Stimulated activated CD4-positive, alpha-beta T cell treated with anti-CD3 and anti-CD28 coated beads, Interleukin-2, amount 100 ng/mL, for 24 hours (primary cell): ENCODE measurements at places on chromosomes 7 and 10.

DNA sequence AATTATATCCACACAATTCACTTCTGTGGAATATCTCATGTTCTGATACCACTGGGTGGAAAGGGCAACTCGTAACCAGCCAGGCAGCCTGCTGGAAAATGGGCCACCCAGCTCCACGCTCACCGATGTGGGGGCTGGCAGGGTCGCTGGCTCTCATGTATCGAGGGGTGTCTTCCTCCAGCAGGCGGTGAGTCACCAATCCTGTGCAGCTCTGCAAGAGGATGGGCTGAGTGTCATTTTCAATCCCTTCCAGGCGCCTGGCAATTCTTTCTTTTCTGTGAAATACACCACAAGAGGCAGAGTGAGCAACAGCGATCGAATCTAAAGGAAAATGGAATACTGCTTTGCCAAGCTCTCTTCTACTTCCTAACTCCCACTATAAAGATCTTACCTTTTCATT is 80.1 kb downstream of the SVIL start:
- no peak for DNase-seq

DNA sequence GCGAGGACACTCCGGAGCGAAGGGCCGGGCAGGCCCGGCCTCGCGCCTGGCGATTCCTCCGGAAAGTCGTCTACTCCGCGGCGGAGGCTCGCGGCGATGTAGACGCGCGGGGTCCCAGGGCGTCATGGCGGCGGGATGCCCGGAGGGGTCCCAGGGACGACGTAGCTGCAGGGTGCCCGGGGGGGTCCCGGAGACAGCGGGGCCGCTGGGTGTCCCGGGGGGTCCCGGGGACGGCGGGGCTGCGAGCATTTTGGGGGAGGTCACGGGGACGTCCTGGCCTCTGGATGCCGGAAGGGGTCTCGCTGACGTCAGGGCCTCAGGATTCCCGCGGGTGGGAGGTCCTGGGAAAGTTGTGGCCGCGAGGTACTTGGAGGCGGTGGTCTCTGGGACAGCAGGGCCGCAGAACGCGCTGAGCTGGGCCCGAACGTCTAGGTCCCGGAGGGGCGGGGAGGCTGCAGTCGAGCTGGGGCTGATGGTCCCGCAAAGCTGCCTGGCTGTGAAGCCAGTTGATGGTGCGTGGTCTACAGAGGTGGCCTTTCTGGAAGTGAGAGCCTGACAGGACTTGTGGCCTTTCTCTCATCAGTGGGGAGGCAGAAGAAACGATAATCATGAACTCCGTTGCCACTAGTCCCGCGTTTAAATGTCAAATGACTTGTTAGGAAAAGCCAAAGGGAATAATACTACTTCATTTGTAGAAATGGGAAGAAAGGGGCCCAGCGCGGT is 637 bp downstream of the HSPA14 start:
- DNase-seq = peak; percentile 33

DNA sequence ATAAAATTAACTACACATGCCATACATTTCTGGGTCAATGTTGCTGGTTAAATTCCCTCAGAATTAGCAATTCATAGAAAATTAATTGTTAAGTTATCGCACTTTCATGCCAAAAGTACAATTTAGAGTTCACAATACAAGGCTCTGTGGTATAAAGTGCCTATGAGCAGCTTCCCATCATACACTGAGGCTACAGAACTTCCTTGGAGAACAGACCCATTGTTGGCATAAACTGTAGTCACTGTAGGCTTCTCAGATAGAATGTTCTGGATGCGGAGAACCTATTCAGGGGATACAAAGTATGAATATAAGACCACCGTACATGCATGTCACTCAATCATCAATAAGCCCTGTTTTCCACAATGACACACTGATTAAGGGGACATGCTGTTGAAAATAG is 9.0 kb upstream of the PON3 start:
- DNase-seq = no peak

- no peak for DNase-seq
Measured at GRCh38 chr10:101208543-101208942, 20.7 kb downstream of the LBX1 start.

DNA sequence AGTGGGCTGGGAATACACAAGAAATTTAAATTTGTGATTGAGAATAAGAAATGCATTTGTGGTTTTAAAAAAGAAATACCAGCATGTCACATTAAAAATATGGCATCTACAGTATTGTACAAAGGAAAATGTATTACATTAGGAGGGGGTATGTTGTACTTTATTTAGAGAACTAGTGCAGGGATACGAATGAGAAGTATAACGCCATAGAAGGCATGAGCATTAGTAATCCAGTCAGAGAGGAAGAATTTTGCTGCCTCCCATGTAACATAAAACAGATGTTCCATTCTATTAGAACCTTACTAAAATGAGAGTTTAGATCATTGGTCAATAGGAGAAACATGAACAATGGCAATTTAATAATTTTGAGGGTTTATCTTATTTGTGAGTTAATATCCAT is 182.2 kb downstream of the ADK start:
- DNase-seq = no peak

DNA sequence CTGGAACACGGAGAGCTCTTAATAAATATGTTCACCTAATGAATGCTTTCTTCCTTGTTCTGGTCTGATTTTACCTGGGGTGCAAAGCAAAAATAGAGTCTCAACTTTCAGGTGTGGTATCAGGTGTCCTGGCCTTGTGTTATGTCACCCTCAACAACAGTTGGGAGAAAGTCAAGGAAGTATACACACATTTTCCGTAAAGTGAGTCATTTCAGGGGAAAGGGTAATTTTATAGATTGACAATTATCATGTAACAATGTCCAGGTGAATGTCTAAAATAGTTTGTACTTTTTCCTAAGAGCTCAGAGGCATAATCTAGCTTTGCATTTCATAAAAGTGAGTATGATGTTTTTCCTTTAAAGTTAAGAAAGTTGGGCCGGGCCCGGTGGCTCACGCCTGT is 287.4 kb downstream of the SKIDA1 start:
- no peak for DNase-seq

- DNase-seq = peak; percentile 7
Measured at GRCh38 chr7:93890041-93890463, 501 bp downstream of the TFPI2 start.

GRCh38 chr10:34526186-34526585 is 288.9 kb downstream of the PARD3 start:
- no peak for DNase-seq

DNA sequence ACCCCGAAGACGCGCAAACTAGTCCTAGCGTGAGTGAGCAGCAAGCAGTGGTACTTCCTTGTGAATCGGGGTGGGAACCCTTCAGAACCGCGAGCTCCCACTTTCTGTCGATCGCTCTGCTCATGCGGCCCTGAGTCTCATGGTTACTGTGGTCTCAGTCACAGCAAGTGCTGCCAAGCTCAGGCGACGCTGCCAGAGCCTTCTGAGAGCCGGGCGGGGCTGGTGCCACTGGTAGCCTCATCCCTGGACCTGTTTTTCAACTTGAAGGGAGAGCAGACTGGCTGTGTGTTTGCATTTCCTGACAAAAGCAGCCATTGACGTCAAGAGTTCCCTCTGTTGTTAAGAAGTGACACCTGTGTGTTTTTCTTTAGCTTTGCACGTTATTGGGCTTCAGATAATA is 32.9 kb upstream of the BHLHA15 start:
- DNase-seq = no peak

DNA sequence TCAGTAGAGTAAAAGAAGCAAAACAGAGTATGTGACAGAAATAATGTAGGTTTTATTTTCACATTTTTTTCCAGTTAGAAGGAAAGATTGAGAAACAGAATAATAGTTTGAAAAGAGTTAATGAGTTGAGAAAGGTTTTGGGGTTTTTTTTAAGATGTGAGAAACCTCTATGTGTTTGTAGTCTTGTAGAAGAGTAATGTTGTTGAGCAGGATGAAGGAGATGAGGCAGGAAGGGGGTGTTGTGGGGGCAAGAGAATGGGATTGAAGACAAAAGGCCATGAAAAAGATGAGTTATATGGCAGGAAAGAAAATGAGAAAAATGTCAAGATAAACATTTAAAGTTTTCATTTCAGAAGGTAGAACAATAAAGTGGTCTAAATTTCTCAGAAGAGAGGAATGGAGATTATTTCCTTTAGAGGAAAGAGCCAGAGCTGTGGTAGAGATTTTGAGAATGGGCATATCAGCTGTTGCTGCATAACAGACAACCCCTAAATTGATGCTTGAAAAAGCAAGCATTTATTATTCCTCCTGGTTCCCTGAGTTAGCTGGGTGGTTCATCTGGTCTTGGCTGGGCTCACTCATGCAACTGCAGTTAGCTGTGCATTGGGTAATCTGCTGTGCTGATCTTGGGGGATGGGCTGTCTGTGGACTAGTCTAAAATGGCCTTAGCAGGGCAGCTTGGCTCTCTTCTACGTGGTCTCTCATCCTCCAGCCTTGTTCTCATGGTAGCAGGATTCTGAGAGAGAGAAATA is 27.1 kb downstream of the PCGF5 start:
- no peak for DNase-seq

- peak; percentile 45 for DNase-seq
Measured at GRCh38 chr10:110774069-110775019, 97.4 kb upstream of the PDCD4 start.

DNA sequence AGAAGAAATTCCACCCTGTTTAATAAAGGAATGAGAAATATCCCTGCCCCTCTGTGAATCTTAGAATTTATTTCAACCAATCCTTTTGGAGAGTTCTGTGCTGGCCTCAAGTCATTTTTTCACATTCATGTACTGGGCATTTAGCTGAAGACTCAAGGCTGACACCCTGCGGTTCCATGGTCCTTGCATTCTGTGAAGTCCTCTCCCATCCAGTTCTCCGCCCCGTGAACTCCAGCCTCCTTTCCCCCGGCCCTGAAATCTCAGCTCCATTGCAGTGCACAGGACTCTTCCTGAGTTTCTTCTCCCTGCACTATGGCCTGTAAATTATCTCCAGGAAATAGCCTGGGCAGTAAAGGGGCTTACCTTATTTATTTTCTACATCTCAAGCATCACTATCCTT is 183.0 kb upstream of the KCND2 start:
- no peak for DNase-seq

- DNase-seq = no peak
Measured at GRCh38 chr7:25900877-25901276, 251.1 kb upstream of the NFE2L3 start.

DNA sequence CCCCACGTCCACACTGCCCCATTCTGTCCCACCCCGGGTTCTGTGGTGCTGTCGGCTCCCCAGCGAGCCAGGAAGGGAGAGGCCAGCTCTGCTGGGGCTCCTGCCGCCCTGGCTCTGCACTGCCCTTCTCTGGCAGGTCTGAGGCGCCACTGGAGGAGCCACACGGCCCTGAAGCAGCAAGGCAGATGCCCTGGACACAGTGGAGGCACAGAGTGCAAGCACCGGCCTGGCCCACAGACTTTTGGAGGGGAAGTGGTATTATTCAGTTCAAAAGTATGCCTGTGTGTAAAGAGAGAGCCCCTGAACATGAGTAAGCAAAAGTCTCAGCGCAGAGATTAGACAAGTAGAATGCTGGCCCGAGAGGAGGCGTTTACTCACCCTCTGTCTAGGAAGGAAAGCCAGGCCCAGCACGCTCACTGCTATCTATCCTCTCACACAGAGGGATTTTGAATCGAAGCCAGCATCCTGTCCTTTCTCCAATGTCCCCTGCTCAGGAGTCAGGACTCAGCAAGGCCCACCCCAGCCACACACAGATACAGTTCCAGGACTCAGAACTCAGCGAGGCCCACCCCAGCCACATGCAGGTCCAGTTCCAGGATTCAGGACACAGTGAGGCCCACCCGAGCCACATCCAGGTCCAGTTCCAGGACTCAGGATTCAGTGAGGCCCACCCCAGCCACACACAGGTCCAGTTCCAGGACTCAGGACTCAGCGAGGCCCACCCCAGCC is 115.0 kb downstream of the EGFR start:
- DNase-seq = no peak

DNA sequence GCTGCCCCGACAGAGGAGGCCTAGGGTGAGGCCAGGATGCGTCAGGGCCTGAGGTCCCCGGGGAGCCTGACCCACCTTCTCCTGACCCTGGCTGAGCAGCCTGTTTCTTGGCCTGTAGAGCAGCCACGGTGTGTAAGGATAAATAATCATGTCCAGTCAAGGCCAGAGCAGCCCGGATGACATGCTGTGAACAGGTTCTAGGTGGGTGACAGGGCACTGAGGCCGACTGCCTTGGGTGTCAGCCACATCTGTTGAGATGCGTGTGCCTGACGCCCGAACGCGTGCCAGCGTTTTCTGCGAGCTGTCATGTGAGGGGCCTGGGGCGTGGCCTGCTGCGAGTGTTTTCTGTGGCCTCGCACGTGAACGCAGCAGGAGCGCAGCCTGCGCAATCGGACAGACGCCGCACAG is 118.3 kb downstream of the FAM53B start:
- no peak for DNase-seq

DNA sequence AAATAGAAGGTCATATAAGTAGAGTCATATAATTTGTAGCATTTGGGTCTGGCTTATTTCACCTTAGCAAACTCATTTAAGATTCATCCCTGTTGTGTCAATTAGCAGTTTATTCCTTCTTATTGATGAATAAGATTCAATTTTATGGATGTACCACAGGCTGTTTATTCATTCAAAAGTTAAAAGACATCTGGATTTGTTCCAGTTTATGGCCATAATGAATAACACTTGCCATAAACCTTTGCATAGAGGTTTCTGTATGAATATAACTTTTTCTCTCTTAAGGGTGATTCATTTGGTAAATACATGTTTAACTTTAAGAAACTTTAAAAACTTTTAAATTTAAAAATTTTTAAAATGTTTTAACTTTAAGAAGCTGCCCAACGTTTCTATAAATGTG is 66.4 kb downstream of the CPED1 start:
- DNase-seq = no peak

DNA sequence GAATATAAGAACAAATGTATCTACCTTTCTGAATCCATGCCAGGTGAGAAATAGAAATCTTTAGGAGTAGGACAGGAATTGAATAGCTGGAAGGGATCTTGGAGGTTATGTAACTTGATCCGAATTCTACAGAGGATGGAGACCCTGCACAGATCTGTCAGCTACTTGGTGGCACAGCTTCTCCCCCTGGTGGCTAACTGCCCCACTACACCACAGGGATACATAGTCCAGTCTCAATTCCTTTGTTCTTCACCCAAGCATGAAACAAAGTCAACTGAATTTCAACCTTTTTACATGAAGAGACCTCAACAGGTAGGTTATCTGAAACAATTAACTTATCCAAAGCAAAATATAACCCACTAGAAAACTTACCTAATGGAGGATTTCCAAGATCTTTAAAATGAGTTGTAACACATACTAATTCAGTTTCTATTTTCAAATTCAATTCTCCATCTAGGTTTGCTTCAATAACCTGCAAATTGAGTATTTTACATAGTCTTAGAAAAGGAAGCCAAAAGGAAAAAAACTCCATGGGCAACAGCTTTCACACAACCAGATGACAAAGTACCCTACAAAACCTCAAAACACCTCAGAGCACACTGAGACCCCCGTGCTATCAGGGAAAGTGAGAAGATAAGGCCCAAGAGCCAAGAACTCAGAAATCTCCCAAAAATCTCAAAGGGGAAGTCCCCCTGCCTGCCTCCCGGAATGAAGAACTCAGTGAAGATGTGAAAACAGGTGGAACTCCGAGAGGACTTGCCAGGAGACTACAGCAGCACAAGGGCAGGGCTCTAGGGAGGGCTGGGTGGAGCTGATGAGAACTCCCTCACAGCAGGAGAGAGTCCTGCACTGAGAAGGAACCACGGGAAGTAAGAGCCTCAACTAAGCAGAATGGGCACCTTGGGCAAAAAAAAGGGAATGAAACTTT is 10.3 kb downstream of the HUS1 start:
- DNase-seq = peak; percentile 63
